ENCODE measurements at places on chromosomes 12 and 14. TPM values are rescaled to one million over a fixed set of nuclear protein-coding genes. Genes with fewer than 3 reads are reported as not detected.
A peak's percentile ranks its signal among the peaks of the same experiment; 100 is the strongest.

GRCh38 chr14:22552001-22552826, 36.8 kb downstream of the DAD1 start:
- DNase-seq = no peak

- no peak for DNase-seq
Observed at GRCh38 chr12:69355363-69356028, 4.0 kb upstream of the YEATS4 start.

DNA sequence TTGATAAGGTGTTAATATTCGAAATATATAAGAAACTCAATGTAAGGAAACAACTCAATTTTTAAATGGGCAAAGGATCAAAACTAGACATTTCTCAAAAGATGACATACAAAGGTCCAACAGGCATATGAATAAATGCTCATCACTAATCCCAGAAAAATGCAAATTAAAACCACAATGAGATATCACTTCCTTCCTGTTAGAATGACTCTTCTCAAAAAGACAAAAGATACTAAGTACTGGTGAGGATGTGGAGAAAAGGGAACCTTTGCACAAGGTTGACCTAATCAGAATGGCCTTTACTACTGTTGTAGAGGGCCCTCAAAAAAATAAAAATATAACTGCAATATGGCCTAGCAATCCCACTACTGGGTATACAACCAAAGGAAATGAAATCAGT, 383.4 kb downstream of the KCNH5 start:
- no peak for DNase-seq

Gene ADCY6
- 30.4 TPM for total RNA-seq

GRCh38 chr14:104425763-104426646, 153.6 kb upstream of the C14orf180 start:
- DNase-seq = no peak

- DNase-seq = no peak
Observed at GRCh38 chr14:90777358-90777757, 38.9 kb downstream of the TTC7B start.

DNA sequence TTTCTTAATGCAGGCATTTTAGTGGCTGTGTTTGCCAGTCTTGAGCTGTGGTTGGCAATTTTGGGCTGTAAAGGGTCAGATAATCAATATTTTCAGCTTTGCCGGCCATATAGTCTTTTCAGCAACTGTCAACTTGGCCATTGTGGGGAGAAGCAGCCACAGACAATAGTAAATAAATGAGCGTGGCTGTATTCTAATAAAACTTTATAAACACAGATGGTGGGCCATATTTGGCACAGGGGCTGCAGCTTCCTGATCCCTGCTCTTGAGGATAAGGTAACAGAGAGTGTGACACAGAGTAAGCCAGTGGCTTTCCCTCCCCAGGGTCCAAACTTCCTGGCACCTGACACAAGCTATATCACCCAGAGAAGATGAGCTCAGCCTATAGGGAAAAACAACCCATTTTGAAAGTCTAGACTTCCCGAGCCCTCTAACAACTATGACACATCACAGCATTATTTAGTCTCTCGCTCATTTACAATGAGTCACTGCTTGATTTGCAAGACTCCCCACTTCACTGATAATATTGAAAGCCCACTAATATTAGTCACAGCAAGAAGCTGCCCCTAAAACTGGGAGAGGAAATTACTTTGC, 163.1 kb upstream of the TMPO start:
- DNase-seq = peak; percentile 57

DNA sequence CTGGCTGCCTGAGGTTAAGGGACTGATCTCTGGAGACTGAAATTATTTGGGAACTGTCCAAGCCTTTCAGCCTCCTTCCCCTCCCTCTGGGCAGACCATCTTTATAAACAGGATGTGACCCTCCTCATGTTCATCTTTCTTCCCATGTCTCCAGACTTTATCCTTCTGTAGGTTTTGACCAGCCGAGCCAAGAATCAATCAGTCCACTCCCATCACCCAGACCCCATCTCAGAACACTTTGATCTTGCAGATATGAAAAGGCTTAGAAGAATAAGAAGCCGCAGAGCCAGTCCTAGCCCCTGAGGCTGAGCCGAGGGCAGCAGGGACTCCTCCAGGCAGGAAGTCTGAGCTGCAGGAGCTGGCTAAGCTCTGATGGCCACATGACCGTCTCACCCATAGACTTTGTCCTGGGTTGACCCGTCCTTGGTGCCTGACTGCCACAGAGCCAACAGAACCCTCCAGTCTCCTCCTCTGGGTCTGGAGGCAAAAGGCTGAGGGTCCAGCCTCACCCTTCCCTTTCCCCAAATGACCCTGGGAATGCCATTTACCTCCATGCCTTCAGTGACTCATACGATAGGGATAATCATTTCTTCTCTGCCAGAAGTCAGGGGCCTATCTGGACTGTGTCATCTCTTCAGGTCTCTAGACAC, 1.6 kb downstream of the KRT71 start:
- DNase-seq = no peak

- no peak for DNase-seq
Observed at GRCh38 chr12:69385038-69385437, 25.5 kb downstream of the YEATS4 start.

- no peak for DNase-seq
Observed at GRCh38 chr12:94622475-94622874, 27.9 kb downstream of the TMCC3 start.

- DNase-seq = no peak
Observed at GRCh38 chr12:79203058-79203647, 338.6 kb downstream of the SYT1 start.

GRCh38 chr12:6295094-6295811, 15.2 kb upstream of the PLEKHG6 start:
- peak; percentile 62 for DNase-seq

Gene KRT78
- total RNA-seq = not detected

- peak; percentile 52 for DNase-seq
Observed at GRCh38 chr14:52266179-52266578, 1.3 kb upstream of the PTGDR start.

GRCh38 chr12:6457220-6457945, 5.5 kb downstream of the TAPBPL start:
- DNase-seq = no peak

Gene MCRS1
- 107 TPM for total RNA-seq

DNA sequence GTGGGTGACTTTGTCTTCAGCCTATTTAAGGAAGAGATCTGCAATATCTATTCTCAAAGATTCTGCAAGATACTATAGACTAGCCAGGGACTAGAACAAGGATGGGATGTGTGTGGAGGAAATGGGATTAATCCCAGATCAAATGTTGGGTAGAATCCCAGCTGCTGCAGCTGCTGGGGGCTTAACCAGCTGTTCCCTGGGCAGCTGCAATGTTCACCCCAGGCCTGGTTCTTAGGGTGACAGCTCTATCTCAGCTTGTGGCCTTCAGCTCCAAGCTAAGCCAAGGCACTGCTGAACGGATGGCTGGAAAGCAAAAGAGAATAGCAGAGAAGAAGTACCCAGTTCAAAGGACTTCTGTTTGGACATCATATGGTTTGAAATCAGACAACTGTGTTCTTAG, 10.0 kb upstream of the RHEBL1 start:
- DNase-seq = no peak

Gene GRIP1
- not detected for total RNA-seq

Gene MYL6
- total RNA-seq = 1,845 TPM

GRCh38 chr12:106149096-106149784, 10.5 kb upstream of the NUAK1 start:
- DNase-seq = no peak

Gene LDHB
- 2,316 TPM for total RNA-seq

Gene CIROP
- total RNA-seq = not detected

DNA sequence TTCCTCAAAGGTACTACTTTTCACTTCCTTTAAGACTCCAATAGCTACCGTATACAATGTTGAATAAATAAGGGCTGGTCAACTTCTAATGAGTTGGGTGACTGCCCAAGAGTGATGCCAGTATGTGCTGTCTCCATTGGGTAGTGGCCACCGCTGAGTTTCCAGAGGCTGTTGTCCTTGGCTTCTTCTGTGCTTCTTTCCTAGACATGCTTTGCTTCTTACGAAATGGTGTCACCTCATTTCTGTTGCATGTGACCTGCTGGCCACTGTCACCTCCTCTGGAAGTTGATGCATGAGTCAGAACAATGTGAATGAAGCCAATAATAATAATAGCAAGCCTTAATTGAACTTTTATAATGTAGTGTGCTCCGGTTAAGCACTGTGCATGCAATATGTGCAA, 7.5 kb upstream of the NID2 start:
- peak; percentile 79 for DNase-seq

Gene AQP2
- total RNA-seq = not detected

DNA sequence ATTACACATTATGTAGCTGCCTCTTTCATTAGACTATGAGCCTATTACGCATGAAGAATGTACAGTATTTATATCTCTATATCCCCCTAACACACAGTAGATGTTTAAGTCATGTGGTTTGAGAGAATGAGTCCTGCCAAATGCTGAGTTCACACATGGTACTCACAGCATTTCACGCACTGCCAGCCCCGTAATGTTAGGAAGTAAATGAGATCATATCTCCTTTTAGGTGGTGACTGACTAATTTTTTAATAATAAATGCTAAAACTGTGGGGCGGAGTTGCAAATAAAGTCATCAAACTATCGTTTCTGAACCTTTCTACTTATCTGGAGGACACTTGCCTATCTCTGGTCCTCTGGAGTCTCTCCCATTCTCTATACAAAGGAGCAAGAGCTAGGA, 343.8 kb downstream of the ADAMTS20 start:
- peak; percentile 55 for DNase-seq

Gene OTX2
- total RNA-seq = not detected

Gene SLC8B1
- total RNA-seq = 8.7 TPM

Gene MYO1H
- total RNA-seq = not detected

- DNase-seq = no peak
Observed at GRCh38 chr12:47832263-47832933, 12.7 kb upstream of the HDAC7 start.

- peak; percentile 6 for DNase-seq
Observed at GRCh38 chr14:32724867-32725471, 213.7 kb upstream of the NPAS3 start.

DNA sequence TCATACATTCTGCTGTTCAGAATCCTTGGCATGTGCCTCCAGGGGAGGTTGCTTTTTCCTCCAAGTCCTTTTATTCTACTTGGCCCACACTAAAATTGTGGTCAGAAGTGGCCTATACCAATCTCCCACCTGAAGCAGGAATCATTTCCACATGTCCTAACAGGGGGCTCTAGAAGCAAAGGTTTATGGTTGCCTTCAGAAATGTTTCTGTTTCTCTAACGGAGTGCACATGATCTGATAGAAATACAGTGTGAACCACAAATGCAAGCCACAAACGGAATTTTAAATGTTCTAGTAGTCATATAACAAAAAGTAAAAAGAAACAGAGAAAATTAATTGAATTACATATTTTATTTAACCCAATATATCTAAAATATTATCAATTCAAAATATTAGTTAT, 4.0 kb downstream of the PTGER2 start:
- DNase-seq = no peak

Gene RNF212B
- total RNA-seq = not detected

Gene ANKRD52
- 6.0 TPM for total RNA-seq

Measured in MG63 (cell line).